ENCODE measurements at places on chromosomes 12 and 14. TPM values are rescaled to one million over a fixed set of nuclear protein-coding genes. Genes with fewer than 3 reads are reported as not detected.
A peak's percentile ranks its signal among the peaks of the same experiment; 100 is the strongest.

DNA sequence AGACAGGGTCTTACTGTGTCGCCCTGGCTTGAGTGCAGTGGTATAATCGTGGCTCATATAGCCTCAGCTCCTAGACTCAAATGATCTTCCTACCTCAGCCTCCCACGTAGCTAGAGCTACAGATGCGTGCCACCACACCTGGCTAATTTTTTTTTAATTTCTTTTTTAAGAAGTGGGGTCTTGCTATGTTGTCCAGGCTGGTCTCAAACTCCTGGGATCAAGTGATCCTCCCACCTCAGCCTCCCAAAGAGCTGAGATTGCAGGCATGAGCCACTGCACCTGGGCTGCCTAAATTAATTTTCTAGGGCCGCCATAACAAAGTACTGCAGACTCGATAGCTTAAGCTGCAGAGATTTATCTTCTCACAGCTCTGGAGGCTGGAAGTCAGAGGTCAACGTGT is 9.1 kb downstream of the LTBR start:
- no peak for DNase-seq
- no peaks in the 10 kb centered on the region for H3K4me1 ChIP-seq
- peaks cover 10% of the 10 kb centered on the region for H3K27me3 ChIP-seq
- H3K4me3 ChIP-seq = no peak overlapping the region
- H3K36me3 ChIP-seq = no peaks in the 10 kb centered on the region
- no peak overlapping the region for H3K27ac ChIP-seq

GRCh38 chr12:113443030-113443539 is 20.9 kb downstream of the SDSL start:
- H3K36me3 ChIP-seq = no peaks in the 10 kb centered on the region
- peaks cover 5% of the 10 kb centered on the region for H3K27me3 ChIP-seq
- no peak overlapping the region for H3K27ac ChIP-seq
- DNase-seq = no peak

Gene A2ML1
- total RNA-seq = not detected

- H3K36me3 ChIP-seq = no peaks in the 10 kb centered on the region
- DNase-seq = no peak
- H3K4me1 ChIP-seq = no peaks in the 10 kb centered on the region
These were observed 226.0 kb downstream of the DACT1 start for GRCh38 chr14:58863661-58864345.

DNA sequence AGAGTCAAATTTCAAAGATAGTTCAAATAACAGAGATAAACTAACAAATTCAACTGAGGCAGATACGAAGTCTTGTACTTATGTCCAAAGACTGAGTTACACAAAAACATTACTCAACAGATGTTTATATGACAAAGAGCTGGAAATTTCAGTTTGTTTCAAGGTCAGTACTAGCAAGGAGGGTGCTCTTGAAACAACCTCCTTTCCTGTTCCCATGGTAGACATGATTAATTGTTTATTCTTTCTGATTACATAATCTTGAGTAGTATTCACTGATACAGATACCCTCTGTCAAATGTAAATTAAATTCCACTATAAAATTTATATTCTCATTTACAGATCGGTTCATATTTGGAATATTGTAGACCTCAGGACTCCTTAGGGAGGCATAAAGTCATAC is 23.4 kb downstream of the TSPAN8 start:
- H3K27me3 ChIP-seq = no peaks in the 10 kb centered on the region
- no peak for DNase-seq
- no peak overlapping the region for H3K27ac ChIP-seq
- H3K4me3 ChIP-seq = no peak overlapping the region
- H3K36me3 ChIP-seq = no peaks in the 10 kb centered on the region
- no peaks in the 10 kb centered on the region for H3K4me1 ChIP-seq

- no peak overlapping the region for H3K27ac ChIP-seq
- H3K4me3 ChIP-seq = no peak overlapping the region
These were observed 32.7 kb downstream of the DIP2B start for GRCh38 chr12:50537538-50537919.

DNA sequence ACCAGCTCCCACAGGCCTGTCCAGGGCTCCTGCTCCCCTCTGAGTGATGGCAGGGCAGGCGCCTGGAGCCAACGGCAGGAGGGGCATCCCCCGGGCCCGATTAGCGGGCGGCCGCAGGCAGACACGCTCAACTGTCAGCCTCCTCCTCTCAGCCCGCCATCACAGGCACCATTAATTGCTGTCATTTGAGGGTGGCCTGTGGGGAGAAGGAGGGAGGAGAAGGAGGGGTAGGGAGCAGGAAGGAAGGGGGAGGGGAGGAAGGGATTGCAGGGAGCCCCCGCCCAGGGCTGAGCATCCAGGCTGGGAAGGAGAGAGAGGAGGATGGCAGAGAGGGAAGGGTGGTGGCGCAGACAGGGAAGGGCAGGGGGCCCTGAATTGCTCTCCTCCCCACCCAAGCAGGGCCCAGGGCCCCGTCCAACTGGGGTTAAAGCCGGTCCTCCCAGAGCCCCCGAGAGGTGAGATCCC is 36.1 kb downstream of the NCOR2 start:
- H3K4me1 ChIP-seq = no peaks in the 10 kb centered on the region
- H3K27ac ChIP-seq = no peak overlapping the region
- H3K36me3 ChIP-seq = peaks cover 2% of the 10 kb centered on the region
- no peak overlapping the region for H3K4me3 ChIP-seq

GRCh38 chr12:114272605-114273004 is 133.3 kb downstream of the TBX5 start:
- no peaks in the 10 kb centered on the region for H3K27me3 ChIP-seq
- H3K4me1 ChIP-seq = no peaks in the 10 kb centered on the region
- DNase-seq = no peak
- H3K27ac ChIP-seq = no peak overlapping the region
- H3K36me3 ChIP-seq = no peaks in the 10 kb centered on the region

DNA sequence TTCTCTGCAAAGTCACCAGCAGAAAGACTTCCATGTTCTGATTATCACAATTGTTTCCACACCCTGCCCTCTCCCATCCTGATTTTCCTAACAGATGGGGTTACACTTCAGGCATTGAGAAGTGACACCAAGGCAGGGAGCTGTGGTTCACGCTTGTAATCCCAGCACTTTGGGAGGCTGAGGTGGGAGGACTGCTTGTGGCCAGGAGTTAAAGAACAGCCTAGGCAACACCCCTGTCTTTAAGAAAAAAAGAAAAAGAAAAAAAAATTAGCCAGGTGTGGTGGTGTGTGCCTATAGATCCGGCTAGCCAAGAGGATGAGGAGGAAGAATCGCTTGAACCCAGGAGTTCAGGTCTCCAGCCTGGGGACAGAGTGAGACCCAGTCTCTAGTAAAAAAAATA is 5.2 kb downstream of the PPP1CC start:
- H3K27me3 ChIP-seq = no peaks in the 10 kb centered on the region
- H3K4me1 ChIP-seq = peaks cover 75% of the 10 kb centered on the region
- peaks cover 67% of the 10 kb centered on the region for H3K36me3 ChIP-seq
- DNase-seq = no peak

DNA sequence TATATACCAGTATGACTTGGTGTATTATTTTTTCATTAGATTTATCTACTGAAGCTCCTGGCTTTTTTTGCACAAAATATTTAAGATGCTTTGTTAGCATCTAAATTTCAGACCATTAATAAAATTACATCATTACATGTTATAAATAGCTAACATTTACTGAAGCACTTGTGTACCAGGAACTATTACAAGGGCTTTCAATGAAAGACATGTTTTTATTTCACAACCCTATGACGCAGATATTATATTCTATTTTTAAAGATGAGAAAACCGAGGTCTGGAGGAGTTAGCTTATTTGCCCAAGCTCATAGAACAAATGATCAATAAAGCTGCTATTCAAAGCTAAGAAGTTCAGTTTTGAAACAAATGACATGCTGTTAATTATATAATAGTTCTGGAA is 420.4 kb upstream of the DCN start:
- H3K4me3 ChIP-seq = no peak overlapping the region
- no peak for DNase-seq
- H3K36me3 ChIP-seq = no peaks in the 10 kb centered on the region
- H3K27ac ChIP-seq = no peak overlapping the region
- H3K27me3 ChIP-seq = no peaks in the 10 kb centered on the region
- no peaks in the 10 kb centered on the region for H3K4me1 ChIP-seq

Gene PLEKHG7
- 0.05 TPM for total RNA-seq

- DNase-seq = no peak
- H3K36me3 ChIP-seq = no peaks in the 10 kb centered on the region
- H3K4me3 ChIP-seq = no peak overlapping the region
These were observed 64.7 kb downstream of the WASHC3 start for GRCh38 chr12:101997102-101997501.

- peaks cover 3% of the 10 kb centered on the region for H3K4me1 ChIP-seq
- no peak overlapping the region for H3K4me3 ChIP-seq
- DNase-seq = no peak
- H3K27me3 ChIP-seq = no peaks in the 10 kb centered on the region
- H3K27ac ChIP-seq = no peak overlapping the region
These were observed 9.3 kb downstream of the GXYLT1 start for GRCh38 chr12:42135259-42135814.

Gene CEP170B
- total RNA-seq = 3.2 TPM

Gene HVCN1
- 12.9 TPM for total RNA-seq

- peaks cover 41% of the 10 kb centered on the region for H3K36me3 ChIP-seq
- no peaks in the 10 kb centered on the region for H3K27me3 ChIP-seq
- H3K4me1 ChIP-seq = peaks cover 73% of the 10 kb centered on the region
These were observed 6.7 kb upstream of the RPS6KA5 start for GRCh38 chr14:91067186-91067585.

DNA sequence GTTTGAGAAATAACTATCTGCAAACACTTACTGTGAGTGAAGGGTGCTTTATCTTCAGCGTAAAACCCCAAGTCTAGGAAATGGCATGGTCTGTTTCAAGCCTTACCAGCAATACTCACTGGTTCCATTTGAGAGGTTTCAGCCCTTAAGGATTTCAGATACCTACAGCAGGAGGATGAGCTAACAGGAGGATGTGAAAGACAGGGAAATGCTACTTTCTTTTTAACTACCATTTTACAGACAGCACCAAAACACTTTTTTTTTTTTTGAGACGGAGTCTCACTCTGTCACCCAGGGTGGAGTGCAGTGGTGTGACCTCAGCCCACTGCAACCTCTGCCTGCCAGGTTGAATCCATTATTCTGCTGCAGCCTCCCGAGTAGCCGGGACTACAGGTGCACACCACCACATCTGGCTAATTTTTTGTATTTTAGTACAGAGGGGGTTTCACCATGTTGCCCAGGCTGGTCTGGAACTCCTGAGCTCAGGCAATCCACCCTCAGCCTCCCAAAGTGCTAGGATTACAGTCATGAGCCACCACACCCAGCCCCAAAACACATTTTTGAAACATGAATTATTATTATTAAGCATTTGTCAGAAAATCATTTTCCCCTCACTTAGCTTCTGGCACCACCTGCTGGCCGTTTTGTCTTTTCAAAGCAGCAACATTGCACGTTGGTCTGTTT is 4.6 kb downstream of the MTRFR start:
- H3K4me1 ChIP-seq = peaks cover 59% of the 10 kb centered on the region
- DNase-seq = peak; percentile 80
- H3K4me3 ChIP-seq = peak overlapping the region; percentile 37
- no peaks in the 10 kb centered on the region for H3K27me3 ChIP-seq
- peaks cover 49% of the 10 kb centered on the region for H3K36me3 ChIP-seq

Gene IFNG-AS1
- total RNA-seq = 0.40 TPM

GRCh38 chr14:72740504-72740961 is 153.4 kb downstream of the DPF3 start:
- no peaks in the 10 kb centered on the region for H3K36me3 ChIP-seq
- H3K4me1 ChIP-seq = no peaks in the 10 kb centered on the region
- H3K4me3 ChIP-seq = no peak overlapping the region
- DNase-seq = peak; percentile 1

DNA sequence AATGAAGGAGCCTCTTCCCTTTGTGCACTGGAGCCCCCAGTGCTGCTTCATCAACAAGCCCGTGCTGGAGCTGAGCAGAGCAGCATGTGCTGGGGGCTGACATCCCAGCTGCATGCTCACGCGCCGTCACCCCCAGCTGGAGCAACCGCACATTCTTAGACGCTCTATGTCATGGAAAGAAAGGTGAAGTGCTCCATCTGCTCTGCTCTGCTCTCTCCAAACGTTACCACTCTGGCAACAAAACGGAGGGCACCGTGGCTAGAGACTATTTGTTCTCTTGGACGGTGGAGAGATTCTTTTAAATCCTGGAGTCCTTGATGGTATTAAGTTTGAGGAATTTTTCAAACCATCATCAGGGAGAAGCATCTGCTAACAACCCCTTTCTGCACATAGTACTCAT is 208.4 kb downstream of the C12orf75 start:
- H3K27ac ChIP-seq = no peak overlapping the region
- H3K36me3 ChIP-seq = no peaks in the 10 kb centered on the region
- H3K4me3 ChIP-seq = no peak overlapping the region
- no peaks in the 10 kb centered on the region for H3K27me3 ChIP-seq
- DNase-seq = no peak

- peaks cover 8% of the 10 kb centered on the region for H3K4me1 ChIP-seq
- H3K27me3 ChIP-seq = no peaks in the 10 kb centered on the region
- peaks cover 16% of the 10 kb centered on the region for H3K36me3 ChIP-seq
These were observed 35.8 kb downstream of the GPR19 start for GRCh38 chr12:12660201-12660600.

GRCh38 chr14:94787092-94787491 is 17.2 kb upstream of the GSC start:
- H3K4me1 ChIP-seq = no peaks in the 10 kb centered on the region
- DNase-seq = no peak
- no peak overlapping the region for H3K4me3 ChIP-seq
- no peak overlapping the region for H3K27ac ChIP-seq

- no peak overlapping the region for H3K4me3 ChIP-seq
- no peak overlapping the region for H3K27ac ChIP-seq
- H3K27me3 ChIP-seq = peaks cover 6% of the 10 kb centered on the region
- H3K36me3 ChIP-seq = no peaks in the 10 kb centered on the region
- DNase-seq = no peak
- no peaks in the 10 kb centered on the region for H3K4me1 ChIP-seq
These were observed 10.1 kb upstream of the PLEKHA5 start for GRCh38 chr12:19119440-19119839.

Gene CEBPE
- 0.83 TPM for total RNA-seq

Data from activated CD4-positive, alpha-beta memory T cell treated with anti-CD3 and anti-CD28 coated beads, Interleukin-2, amount 10 ng/mL, durations not matched to agents 7 days and 5 days (primary cell).